ENCODE measurements at places on chromosomes 2 and 18. TPM values are rescaled to one million over a fixed set of nuclear protein-coding genes. Genes with fewer than 3 reads are reported as not detected.

- no peak for DNase-seq
Observed at GRCh38 chr18:58609536-58609993, 19.3 kb downstream of the ALPK2 start.

- no peak for DNase-seq
Observed at GRCh38 chr2:69581774-69582581, 61.6 kb downstream of the AAK1 start.

The MFSD2B gene
- polyA plus RNA-seq, result 0.33 TPM

DNA sequence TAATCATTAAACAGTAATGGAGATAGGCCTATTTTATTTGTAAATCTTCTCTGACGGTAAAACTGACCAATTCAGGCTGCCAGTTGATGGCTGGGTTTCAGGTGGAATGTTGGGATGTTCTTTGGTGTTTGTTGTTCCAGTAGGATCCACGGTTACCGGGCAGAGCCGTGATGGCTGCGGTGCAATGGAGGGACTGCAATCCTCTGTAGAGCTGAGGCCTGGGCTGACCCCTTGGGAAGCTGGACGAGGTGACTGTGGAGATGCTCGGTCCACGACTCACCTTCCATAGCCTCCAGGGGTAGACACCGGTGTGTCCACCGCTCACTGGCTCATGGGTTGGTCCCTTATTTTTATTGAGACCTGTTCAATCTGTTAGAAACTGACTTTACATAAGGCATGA, 42.5 kb downstream of the ZNF519 start:
- no peak for DNase-seq

- no peak for DNase-seq
Observed at GRCh38 chr2:150581717-150582472, 94.4 kb upstream of the RND3 start.

The SKOR2 gene
- 0.05 TPM for polyA plus RNA-seq

DNA sequence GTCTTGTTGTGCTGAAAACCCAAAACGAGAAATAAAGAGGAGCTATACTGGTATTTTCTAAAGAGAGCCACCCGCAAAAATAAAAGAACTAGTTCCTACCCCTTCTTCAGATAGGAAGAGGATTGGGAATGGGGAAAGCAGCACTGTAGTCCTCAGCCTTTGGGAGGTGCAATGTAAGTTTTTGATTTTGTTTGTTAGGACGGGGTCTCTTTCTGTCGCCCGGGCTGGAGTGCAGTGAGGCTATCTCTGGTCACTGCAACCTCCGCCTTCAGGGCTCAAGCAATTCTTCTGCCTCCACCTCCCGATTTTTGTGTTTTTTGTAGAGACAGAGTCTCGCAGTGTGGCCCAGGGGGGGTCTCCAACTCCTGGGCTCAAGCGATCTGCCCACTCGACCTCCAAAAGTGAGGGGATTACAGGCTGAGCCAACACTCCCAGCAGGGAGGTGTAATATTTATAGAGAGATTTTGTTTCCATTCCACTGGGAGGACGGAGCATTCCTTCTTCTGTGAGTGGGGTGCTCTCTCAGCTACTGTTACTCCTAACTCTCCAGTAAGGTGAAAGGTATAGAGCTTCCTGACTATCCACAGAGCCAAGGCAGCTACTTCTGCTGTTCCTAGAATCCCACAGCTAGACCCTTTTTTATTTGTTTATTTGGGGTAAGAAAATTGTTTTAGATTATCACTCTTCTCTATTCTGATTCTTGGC, 13.1 kb upstream of the GULP1 start:
- DNase-seq, result no peak

The LIMS4 gene
- 0.20 TPM for polyA plus RNA-seq

The TLX2 gene
- polyA plus RNA-seq, result 0.06 TPM

GRCh38 chr2:176826984-176827668, 385.5 kb upstream of the HNRNPA3 start:
- no peak for DNase-seq

- DNase-seq, result no peak
Observed at GRCh38 chr2:173034143-173034542, 41.5 kb upstream of the MAP3K20 start.

DNA sequence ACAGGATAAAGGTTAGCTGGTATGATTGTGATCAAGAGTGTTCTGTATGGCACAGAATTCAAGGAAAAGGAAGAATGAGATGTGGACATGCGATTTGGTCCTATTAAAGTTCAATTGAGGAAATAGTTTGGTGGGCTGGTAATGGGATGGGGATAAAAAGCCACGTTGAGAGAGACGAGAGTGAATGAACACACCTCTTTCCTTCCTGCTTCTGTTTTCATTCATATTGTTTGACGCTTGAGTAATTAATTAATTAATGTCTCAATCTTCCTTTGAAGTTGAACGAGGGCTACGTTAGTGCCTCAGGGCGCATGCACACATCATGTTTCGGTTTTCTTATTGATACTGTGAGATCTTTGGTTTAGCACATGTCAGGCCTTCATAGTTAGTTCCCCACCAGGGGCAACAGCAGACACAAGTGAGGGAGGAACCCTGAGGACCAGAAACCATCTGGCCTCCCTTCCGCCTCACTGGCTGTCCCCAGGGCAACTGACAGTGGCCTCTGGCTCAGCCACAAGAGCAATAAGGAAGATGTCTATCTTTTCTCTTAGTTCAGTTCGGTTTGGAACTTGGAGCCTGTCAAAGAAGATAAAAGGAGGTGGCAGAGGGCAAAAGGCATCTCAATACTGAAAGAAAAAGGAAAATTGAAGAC, 116.0 kb downstream of the LIPG start:
- no peak for DNase-seq

- no peak for DNase-seq
Observed at GRCh38 chr2:102803041-102803896, 41.4 kb downstream of the TMEM182 start.

Data from H1 (cell line).